ENCODE measurements at places on chromosomes 3 and 15.
A peak's percentile ranks its signal among the peaks of the same experiment; 100 is the strongest.

- DNase-seq, result no peak
These were observed 300.3 kb downstream of the TAFA4 start for GRCh38 chr3:68631850-68632545.

DNA sequence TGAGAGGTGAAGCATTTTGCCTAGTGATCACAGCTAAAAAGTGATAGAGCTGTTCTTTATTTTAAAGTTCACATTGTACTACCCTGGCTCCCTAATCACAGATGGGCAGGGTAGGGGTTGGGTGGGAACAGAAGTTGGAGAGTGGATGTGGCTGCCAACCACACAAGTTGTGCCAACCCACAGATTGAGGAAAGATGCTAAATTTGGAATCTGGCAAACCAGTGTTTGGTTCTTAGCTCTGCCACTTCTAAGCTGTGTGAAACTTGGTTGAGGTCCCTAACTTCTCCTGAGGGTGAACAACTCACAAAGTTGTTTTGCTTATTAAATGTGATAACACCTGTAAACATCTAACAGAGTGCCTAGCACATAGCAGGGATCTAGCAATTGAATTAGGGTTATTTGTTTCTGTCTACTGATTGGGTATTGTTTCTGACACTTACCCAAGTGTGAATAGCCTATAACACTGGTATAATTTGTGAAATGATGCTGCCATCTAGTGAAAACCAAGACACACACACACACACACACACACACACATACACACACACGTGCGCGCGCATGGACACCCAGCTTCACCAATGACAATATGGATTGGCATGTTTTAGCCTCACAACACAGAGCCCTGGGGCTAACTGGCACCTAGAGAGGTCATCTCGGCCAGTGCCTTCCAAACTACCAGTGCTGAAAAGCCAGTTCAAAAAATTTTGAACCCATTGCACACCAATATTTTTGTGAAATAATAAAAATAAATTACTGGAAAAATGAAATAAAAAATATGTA lies 25.3 kb downstream of the ADGRG7 start:
- peak; percentile 3 for DNase-seq

GRCh38 chr3:45499529-45499928 lies 95.0 kb upstream of the LIMD1 start:
- DNase-seq, result no peak

GRCh38 chr15:66955001-66955516 lies 110.3 kb upstream of the SMAD3 start:
- DNase-seq, result no peak

DNA sequence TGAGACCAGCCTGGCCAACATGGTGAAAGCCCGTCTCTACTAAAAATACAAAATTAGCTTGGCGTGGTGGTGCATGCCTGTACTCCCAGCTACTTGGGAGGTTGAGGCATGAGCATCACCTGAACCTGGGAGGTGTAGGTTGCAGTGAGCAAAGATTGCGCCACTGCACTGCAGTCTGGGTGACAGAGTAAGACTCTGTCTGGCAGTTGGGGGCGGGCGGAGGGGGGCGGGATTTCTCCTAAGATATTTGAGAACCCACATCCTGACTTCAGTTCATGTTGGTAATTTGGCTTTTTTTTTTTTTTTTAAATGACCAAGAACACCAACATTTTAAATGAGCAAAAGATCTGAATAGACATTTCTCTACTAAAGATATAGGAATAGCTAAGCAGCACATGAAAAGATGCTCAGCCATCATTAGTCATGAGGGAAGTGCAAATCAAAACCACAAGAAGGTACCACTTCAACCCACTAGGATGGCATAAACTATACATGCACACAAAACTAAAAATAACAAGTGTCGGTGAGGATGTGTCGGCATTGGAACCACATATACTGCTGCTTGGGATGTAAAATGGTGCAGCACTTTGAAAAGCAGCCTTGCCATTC lies 75.6 kb upstream of the LMOD3 start:
- DNase-seq, result peak; percentile 63

GRCh38 chr3:55885721-55886120 lies 398.6 kb upstream of the WNT5A start:
- DNase-seq, result no peak

DNA sequence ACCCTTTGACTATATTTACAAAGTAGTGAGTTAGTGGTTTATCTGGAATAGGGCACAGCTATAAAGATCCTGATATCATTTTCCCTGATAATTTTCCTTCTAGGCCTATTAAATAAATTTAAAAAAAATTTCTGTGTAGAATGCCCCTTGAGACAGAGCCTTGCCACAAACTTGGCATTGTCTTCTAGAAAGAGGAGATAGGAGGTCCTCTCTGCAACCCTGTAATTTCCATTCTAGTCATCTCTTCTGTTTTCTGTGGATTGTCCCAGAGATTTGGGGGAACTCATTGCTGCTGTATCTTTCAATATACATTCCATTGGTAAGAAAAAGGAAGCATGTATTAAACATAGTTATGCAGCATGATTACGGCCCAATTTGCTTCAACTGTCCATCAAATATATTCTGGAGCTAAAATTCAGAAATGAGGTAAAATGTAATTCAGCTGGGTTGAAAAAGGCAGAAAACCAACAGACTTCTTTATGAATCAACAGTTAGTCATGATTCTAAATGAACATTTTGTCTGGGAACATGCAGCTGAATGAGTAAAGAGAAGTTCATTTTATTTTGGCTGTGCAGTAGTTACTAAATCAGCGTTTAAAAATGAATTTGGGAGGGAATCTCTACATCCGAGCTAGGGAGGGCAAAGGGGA lies 401.1 kb downstream of the NAALADL2 start:
- no peak for DNase-seq

DNA sequence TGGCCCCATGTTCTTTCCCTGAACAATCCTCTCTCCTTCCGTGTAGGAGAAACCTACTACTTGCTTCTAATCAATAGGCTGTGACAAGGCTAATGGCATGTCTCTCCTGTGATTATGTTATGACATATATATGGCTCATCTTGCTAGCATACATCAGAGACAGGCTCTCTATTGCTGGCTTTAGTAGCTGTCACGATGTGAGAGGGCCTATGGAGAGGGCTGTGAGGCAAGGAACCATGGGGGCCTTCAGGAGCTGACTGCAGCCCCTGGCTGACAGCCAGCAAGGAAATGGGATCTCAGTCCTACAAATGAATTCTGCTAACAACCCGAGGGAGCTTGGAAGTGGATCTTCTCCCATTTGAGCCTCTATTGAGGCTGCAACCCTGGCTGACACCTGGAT lies 96.3 kb downstream of the EOMES start:
- DNase-seq, result no peak

- DNase-seq, result no peak
These were observed 508.9 kb upstream of the TBL1XR1 start for GRCh38 chr3:177705976-177706823.

DNA sequence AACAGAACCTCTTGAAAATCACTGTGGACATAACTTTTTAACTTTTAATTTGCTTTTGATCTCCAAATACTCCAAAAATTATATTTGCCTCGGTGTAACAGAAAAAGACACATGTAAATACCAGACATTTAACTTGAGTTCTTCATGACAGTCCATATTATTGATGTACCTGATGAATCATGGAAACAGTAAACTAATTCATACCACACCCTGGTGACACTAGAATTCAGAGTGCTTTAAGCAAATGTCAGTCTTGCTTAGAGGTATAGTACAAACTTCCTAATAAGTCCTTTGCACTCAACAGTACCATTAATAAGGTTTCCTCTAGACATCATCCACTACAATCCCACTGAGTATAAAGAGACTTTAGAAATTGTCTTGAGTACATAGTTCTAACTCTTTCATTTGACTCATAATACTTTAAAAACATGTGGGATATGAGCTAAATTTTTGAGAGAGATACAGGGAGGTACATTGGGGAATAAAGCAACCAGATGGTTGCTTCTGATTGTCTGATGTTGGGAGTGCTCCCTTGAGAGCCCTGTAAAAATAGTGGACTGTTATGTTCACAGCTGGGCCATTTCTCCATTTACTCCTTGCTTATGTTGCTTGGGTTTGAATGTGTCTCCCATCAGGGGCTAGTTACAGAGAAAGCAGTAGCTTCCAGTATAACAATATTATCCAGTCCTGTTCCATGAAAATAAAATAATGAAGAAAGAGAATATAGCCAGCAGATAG lies 175.7 kb downstream of the ALCAM start:
- no peak for DNase-seq

GRCh38 chr3:148307443-148307843 lies 390.3 kb upstream of the AGTR1 start:
- DNase-seq, result no peak
